NCI-H69 (cell line): ENCODE measurements at places on chromosomes 16 and 17.

GRCh38 chr17:30235386-30236296, at the start of gene SLC6A4:
Gene SLC6A4, minus strand, starts transcription at chr17:30235697. Its CDS starts 13,739 bp downstream, at chr17:30221958.
- peak; percentile 44 for DNase-seq

DNA sequence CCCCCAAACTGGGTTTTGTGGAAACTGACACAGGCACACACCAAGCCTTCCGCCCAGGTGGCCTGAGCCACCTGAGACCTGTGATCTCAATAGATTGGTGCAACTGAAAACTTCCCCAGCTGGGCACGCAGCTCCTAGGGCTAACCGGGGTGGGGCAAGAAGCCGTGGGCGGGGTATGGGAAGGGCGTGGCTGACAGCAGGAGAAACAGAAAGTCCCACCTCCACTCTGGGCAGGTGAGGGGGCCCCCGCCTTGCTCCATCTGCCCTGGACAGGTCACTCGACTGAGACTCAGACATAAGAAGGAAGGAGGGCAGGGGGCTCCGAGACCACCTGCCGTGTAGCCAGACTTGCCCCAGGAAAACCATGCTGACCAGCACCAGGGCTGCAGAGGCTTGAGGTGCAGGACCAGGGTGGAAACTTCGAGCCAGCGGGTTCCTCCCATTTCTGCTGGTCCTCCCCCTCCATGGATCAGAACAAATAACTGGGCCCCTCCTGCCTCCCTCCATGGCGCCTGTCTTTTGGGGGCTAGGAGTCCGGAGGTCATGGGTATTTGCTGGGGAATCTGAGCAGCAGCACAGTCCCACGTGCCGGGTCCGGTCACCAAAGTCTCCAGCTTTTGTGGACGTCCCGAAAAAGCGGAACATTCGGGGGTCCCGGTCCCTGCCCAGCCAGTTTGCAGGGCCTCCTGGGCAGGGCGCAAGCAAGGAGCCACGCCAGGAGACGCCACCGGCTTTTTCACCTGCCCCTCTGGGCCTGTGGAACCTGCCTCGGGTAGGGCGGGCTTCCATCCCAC, 1.3 kb downstream of the TIMP2 start:
- peak; percentile 82 for DNase-seq

DNA sequence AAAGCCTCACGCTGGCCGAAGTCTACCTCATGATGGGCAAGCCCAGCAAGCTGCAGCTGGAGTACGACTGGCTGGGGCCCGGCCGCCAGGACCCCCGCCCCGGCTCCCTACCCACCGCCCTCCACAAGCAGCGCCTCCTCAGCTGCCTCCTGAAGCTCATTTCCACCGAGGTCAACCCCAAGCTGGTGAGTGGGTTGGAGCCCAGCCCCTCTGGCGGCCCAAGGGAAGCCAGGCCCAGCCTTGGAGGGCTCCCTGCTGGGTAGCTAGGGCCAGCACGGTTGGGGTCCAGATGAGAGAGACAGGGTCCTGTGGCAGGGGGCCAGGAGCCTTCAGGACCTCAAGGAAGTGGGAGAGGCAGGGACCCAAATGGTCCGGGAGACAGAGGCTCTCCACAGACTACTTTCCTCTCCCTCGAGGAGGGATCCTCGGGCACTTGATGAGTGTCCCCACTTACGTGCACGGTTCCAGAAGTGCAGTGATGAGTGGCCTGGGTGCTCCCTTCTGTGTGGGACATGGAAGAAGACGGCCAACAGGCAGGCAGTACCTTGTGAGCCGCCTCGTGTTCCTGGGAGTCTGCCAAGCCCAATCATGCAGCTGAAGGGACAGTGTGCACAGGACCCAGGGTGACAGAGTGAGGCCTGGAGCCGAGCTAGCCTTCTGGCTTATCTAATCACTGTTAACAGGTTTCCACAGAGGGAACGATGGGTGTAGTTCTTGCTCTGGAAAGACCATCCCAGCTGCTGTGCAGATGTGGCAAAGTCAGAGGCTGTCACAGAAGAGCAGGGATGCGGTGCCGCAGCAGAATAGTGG, 21.1 kb upstream of the JPT2 start:
- no peak for DNase-seq

- DNase-seq, result no peak
These were observed 76.3 kb downstream of the TANC2 start for GRCh38 chr17:63042256-63042812.

GRCh38 chr17:9520649-9521048, 55.0 kb downstream of the STX8 start:
- DNase-seq, result no peak

- DNase-seq, result no peak
These were observed 11.2 kb downstream of the KLHL10 start for GRCh38 chr17:41848788-41849187.

DNA sequence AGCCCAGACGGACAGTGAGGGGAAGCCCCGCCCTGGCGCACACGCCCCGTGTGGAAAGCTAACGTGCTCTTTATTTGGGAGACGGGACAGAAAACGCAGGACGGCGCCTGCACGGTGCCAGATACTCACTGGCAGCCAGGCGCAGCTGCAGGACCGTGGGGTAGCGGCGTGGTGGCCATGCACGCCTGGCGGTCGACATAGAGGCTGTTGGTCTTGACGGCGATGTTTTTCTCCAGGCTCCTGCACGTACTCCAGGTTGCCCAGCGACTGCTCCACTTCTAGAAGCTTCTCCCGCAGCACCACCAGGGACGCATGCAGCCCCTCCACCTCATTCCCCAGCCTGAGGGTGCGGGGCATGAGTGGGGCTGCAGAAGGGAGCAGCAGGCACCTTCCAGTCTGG, 5.1 kb upstream of the C1QTNF8 start:
- DNase-seq, result no peak

- DNase-seq, result no peak
These were observed 106.1 kb downstream of the GP2 start for GRCh38 chr16:20221208-20221607.

GRCh38 chr16:79645701-79646100, 45.2 kb upstream of the MAF start:
- no peak for DNase-seq

- DNase-seq, result no peak
These were observed 47.6 kb downstream of the SPOP start for GRCh38 chr17:49630113-49630900.

DNA sequence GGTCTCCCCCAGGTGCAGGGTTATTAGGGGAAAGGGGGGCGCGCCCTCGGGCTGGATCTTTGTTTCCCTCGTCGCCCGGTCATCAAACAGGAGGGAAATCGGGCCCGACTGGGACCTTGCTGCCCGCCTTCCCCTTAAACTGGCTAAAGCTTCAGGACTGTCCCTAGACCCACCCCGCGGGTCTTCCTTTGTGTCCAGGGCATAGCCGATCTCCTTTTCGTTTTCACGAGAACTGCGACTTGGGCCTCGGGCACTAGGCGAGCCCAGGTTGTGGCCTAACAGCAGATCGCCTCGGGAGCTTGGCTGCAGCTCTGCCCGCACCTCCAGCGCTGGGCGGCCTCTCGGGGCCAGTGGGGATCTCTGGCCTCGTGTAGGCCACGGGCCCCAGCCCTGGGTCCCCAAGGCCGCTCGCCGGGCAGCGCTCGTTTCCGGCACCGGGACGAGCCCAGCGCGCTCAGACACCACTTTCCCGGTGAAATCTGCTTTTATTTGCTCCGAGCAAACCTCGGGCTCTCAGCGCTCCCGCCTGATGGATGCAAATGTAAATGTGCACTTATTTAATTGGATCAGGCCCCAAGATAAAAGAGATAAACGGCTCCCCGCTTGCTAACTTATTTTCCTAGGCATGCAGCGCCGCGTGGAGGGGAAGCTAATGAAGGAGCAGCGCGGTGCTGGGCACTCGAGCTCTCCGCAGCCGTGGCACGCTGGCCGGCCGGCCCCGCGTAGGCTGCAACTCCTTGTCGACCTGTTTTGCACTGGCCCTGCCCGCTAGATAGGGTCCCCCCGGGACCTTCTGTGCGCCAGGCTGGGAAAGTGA, 7.8 kb downstream of the IRX5 start:
- no peak for DNase-seq

- peak; percentile 40 for DNase-seq
These were observed 629 bp upstream of the UNC119 start for GRCh38 chr17:28553000-28553505.

DNA sequence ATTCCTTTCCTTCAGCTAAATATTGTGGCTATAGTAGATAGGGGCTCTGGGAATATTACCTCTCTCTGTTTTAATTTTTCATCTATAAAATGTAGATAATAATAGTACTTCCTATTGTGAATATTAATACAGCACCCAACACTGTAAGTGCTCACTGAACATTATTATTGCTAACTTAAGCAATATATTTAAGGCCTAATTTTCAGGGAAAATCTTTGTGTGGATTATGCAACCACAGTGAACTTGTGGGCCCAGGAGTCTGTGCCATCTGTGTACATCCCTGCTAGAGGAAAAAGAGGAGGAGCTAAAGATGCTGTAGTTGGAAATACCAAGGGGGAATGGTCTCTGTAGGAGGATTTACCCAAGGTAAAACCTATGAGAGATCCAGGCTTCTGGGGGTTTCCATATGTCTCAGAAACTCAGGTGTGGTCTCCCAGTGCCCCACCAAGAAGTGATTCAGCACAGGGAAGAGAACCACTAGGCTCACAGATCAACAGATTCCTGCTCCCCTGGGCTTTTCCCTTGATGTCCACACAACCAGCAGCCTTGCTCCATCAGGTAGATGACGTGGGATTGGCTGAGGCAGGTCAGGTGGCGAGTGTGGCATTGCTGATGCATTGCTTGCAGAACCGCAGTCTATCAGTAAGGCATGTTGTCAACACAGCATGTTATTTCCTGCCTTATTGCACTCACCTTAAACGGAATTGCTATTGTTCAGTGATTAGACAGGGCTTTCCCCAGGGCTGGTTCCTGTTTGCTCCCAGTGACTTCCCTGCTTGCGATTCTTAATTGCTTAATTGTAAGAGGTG, 1.6 kb upstream of the N4BP1 start:
- DNase-seq, result peak; percentile 81

GRCh38 chr17:60599220-60599619, 773 bp upstream of the PPM1D start:
- no peak for DNase-seq

- no peak for DNase-seq
These were observed 2.5 kb downstream of the ITGAE start for GRCh38 chr17:3798273-3799180.

DNA sequence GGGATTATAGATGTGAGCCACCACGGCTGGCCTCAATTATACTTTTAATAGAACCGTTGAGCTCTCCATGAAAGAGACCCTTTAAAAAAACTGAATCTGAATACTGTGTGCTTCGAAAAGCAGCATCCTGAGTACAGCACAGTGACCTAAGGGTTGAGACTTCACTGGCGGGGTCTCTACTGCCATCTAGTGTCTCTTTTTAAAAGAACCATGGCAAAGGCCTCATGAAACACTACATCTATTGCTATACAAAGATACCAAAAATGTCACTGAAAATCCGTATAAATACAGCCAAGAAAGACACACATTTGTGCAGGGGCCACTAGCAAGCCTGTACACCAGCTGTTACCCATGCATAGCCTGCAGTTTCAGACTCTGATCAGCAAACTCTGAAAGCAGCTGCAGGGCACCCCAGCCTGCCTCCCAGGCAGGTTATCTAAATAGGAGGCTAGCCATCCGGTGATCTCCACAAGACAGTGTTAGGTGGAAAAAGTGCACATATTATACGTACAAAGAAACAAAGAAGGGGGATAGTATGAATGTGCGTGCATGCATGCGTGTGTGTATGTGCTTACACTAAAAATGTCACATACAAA, 35.3 kb downstream of the NPLOC4 start:
- DNase-seq, result peak; percentile 74

- DNase-seq, result peak; percentile 70
These were observed 2.7 kb downstream of the ZFPM1 start for GRCh38 chr16:88455610-88456355.

GRCh38 chr16:55021595-55022475, 91.2 kb downstream of the IRX5 start:
- peak; percentile 4 for DNase-seq

DNA sequence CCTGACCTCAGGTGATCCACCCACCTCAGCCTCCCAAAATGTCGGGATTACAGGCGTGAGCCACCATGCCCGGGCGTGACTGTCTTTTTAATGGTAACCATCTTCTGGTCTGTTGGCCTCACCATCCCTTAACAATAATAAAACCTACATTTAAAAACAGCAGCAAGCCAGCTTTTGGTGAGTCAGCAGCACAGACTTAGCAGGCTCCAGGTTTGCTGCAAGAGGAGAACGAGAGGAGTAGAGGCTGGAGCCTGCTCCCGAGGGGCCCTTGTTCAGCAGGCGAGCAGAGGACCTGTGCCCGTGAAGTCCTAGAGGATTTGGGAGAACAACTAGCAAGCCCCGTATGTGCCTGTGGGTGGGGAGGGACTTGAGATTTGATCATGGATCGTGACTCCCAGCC, 35.7 kb downstream of the MYH13 start:
- DNase-seq, result no peak

DNA sequence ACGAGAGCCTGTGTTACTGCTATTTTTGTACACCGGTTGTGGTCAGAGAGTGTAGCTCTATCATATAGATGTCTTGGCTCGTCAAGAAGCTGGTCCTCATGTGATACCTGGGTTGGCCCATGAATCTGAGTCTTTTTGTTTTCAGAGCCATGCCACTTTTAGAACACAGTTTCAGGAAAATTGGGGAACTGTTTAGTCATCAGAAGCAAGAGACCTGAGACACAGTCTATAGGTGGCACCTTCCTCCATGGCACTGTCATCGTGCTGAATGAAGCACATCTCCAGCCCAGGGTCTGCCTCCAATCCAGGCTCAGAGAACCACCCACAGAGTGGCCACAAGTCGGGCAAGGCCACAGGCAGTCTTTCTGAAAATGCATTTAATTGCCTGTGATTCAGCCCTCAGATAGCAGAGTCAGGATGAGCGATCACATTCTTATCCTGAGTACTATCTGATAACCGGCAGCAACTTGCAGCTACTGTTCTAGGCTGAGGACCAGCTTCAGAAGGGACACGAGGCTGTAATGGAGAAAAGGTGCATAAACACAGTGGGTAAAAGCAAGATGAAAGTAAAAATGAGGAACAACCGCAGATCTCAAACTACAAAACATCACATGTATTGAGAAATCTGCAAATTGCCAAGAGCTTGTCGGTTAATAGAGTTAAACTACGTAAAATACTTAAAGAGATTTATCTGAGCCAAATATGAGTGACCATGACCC, 14.2 kb upstream of the HAPSTR1 start:
- no peak for DNase-seq

DNA sequence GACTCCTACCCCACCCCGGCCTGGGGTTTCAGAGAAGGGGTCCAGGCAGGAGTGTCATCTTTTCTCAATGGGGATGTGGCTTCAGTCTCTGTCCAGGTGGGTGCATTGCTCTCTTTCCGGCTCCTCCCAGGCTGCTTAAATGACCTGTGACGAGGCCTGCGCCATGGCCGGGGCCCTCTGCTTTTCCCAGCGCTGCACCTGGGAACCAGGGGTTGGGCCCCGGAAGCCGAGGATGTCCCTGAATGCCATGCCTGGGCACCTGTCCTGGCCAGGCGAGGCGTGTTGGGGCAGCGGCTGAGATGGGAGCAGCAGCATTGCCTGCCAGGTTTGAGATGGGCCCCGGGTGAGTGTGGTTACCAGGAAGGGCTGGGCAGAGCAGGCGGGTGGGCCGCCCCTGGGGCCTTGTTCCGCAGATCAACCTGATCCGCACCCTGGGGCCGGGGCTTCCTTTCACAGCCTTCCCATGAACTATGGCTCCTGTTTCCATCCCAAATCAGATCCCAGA, 147.4 kb downstream of the SEC14L1 start:
- DNase-seq, result no peak
